Islet precursor cell (in vitro differentiated cells): ENCODE measurements at places on chromosomes 11 and 22.
A peak's percentile ranks its signal among the peaks of the same experiment; 100 is the strongest.

DNA sequence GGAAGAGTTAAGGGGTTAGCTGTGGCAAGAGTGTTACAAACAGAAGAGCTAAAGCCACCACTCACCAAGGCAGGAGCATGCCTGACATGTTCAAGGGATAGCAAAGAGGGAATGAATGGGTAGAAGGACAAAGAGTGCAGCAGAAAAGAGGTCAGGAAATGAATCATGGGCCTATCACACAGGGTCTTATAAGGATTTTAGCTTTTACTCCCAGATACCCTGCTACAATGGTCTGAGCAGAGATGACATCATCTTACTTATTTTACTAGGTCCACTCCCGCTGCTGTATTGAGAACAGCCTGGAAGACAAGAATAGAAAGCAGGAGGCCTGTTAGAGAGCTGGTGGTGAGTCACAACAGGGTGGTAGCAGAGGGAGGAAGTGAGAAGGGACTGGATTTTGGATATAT lies 9.8 kb downstream of the TRAF6 start:
- DNase-seq = peak; percentile 91

GRCh38 chr11:96197801-96198701 lies 144.9 kb downstream of the MAML2 start:
- DNase-seq = no peak

- DNase-seq = peak; percentile 99
These were observed 73.2 kb upstream of the BID start for GRCh38 chr22:17847360-17848078.

DNA sequence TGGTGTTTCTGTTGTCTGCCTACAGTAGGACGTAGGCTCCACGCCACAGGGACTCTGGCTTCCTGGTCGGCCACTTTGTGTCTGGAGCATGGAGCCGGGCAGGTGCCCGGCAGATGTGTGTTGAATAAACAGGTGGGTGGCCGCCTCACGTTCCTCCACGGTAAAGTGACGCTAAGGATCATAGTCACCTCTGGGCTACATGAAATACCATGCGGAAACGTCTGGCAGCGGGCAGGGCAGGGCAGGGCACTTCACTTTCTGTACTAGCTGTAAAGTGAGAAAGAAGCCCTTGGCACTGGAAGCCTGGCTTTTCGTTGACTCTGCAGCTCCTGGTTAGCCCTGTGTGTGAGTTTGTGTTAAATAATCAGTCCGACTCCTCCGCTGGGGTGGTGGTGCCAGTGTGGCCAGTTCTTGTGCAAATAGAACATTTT lies 52.4 kb downstream of the MCM5 start:
- DNase-seq = no peak

- DNase-seq = no peak
These were observed 12.9 kb downstream of the DTX4 start for GRCh38 chr11:59184691-59185339.

- no peak for DNase-seq
These were observed 138.2 kb downstream of the NECTIN1 start for GRCh38 chr11:119590651-119591351.

GRCh38 chr11:119676461-119677020 lies 52.5 kb downstream of the NECTIN1 start:
- DNase-seq = no peak

DNA sequence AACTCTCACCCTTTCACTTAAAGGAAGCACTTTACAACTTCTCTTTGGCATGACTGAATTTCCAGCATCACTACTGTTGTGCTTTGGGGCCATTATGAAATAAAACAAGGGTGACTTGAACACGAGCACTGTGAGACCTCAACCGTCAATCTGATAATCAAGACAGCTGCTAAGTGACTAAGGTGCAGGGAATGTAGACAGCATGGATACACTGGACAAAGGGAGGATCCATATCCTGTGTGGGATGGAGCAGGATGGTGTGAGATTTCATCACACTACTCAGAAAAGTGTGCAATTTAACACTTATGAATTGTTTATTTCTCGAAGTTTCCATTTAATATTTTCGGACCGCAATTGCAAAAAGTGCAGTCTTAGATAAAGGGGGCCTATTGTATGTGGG lies 16.1 kb upstream of the EXPH5 start:
- DNase-seq = peak; percentile 85

- DNase-seq = no peak
These were observed 14.9 kb downstream of the ADORA2A start for GRCh38 chr22:24442352-24442744.

- DNase-seq = peak; percentile 97
These were observed 700 bp upstream of the DEPDC5 start for GRCh38 chr22:31753005-31753633.

DNA sequence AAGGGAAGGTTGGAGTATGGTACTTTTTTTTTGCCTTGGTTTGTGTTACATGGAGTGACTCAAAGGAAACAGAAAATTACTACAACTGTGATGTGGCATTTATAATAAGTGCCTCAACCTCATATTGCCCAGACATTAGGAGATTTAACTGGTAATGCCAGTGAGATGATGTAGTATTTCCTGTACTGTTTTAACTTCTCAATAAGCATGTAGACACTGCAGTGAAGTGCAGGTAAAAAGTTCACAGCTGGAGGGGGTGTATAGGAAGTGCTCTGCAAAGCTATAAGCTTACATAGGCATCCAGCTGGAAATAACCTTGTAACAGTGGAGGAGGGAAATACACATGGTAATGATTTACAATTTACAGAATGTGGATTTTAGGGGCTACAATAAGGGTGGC lies 138.2 kb upstream of the MTMR2 start:
- no peak for DNase-seq

- DNase-seq = peak; percentile 45
These were observed 129.3 kb downstream of the BUD13 start for GRCh38 chr11:116643521-116643920.

- no peak for DNase-seq
These were observed 2.8 kb downstream of the PARVB start for GRCh38 chr22:44026630-44027511.

GRCh38 chr11:71355281-71355680 lies 92.9 kb downstream of the DHCR7 start:
- no peak for DNase-seq

GRCh38 chr11:133810766-133811165 lies 34.5 kb downstream of the SPATA19 start:
- no peak for DNase-seq

DNA sequence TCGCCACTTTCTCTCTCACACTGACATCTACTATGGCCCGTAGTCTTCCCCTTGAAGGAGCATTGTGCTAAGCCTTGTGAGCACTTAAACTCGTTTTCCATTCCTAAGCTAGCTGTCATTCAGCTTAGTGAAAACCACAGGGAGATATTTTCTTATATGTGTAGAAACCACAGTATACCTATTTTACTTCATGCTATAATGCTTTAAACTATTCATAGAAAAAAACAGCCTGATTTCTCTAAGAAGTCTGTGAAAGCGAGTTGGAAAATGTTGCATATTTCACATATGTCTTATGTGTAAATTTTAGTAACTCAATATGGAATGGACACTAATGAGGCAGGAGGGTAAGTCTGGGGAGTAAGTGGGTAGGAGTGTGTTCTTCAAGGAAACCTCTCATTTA lies 194.3 kb upstream of the CTSC start:
- no peak for DNase-seq

DNA sequence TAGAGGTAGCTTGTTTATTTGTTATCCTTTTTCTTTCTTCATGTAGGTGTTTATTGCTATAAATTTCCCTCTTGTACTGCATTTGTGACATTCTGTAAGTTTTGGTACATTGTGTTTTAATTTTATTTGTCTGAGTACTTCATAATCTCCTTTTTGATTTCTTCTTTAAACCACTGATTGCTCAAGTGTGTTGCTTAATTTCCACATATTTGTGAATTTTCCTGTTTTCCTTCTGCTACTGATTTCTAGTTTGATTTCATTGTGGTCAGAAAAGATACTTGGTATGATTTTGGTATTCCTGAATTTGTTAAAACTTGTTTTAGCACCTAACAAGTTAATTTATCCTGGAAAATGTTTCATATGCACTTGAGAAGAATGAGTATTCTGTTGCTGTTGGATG lies 15.1 kb downstream of the OR10V1 start:
- DNase-seq = no peak

DNA sequence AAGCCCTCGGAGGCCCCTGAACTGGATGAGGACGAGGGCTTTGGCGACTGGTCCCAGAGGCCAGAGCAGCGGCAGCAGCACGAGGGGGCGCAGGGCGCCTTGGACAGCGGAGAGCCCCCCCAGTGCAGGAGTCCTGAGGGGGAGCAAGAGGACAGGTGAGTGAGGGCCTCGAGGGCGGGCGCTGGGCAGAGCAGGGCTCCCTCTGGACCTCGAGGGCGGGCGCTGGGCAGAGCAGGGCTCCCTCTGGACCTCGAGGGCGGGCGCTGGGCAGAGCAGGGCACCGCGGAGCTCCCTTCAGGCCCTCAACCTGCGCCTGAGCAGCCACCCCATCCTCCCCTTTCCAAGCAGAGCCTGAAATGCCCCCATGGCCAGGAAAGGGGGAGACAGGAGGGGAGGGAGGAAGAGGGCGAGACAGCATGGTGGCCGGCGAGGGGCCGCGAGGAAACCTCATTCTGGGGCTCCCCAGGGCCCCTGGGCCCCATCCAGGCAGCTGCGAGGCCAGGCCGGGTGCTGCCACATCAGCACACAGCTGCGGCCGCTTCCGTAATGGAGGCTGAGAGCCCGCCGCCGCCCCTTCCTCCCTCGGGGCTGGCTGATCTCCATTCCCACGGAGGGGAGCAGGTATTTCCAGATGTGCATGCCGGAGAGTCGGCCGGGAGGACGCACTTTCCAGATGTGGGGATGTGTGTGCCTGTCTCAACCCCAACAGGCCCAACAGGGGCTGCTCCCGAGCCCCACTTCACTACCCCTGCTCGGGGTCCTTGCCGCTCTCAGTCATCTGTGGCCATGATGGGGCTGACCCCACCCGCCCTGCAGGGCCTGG lies 10.0 kb downstream of the PRR33 start:
- DNase-seq = no peak

DNA sequence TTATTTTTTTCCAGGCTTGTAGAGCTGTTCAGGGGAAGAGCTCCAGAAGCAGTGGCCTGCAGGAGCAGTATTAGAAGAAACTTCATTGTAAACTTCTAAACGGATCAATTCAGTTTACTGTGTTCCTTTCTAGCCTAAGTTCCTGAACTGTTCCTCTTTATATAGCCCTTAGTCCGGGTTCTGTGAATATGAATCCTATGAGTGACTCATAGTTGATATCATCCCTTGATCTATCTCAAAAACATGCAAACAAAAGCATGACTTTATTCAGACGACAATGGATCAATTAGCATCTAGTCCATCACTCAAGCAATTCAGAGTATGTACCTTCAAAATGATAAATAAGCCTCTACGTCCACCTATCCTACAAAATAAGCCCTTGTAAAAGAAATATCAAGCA lies at the start of gene MMP12:
MMP12 (minus strand) TSS at position 131 of the 400 bp plus-strand sequence; CDS start at position 86, 45 bp downstream.
- DNase-seq = no peak

- DNase-seq = no peak
These were observed 8.6 kb upstream of the POLDIP3 start for GRCh38 chr22:42623301-42623751.

DNA sequence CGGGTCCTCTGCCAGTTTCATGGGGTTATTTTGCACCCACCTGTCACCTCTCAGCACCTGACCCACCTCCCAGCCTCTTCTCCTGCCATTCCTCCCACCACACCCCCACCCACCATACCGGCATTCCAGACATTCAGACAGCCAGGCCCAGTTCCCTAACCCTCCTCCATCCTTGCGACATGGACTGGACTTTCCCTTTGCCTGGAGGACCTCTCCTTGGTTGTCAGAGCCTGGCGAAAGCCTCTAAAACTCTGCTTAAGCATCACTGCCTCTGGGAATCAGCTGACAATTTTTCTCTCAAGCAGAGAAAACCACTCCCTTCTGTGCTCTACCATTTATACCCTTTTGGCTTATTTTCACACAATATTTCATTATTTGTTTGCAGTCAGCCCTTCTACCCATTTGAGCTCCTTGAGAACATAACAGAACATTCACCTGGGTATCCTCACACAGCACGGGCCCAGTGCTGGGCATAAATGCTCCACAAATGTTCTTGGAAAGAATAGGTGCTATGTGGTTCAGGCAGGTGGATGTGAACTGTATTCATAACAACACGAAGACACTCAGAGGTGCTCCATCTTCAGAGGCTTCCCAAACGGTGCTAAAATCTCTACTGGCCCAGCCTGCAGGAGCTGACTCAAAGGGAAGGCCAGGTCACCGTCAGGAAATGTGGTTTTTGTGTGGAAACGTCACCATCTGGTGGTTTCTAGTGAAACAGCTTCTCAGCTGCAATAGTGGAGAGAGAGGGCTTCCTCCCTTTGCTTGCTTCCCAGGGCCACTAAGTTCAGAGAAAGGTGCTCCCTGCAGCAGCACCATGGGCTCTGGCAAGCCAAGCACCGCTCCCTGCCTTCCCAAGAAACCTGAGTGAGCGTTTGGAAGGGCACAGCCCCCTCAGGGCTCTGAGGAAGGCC lies 10.4 kb downstream of the SPATA19 start:
- DNase-seq = peak; percentile 86

DNA sequence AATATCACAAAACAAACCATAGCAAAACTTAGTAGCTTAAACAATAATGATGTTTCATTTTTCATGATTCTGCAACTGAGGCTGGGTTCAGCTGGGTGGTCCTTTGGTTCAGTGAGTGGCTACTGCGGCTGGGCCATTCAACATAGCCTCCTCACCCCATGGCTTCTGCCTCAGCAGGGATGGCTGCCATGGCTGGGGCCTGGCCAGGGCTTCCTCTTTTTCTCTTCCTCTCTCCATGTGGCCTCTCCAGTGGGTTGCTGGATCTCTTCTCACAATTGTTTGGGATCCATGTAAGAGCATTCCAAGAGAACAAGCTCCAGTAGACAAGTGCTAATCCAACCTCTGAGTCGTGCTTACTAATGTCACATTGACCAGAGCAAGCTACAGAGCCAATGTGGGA lies 248.6 kb upstream of the PLET1 start:
- no peak for DNase-seq

GRCh38 chr11:75051043-75051442 lies 45.6 kb downstream of the OR2AT4 start:
- no peak for DNase-seq

DNA sequence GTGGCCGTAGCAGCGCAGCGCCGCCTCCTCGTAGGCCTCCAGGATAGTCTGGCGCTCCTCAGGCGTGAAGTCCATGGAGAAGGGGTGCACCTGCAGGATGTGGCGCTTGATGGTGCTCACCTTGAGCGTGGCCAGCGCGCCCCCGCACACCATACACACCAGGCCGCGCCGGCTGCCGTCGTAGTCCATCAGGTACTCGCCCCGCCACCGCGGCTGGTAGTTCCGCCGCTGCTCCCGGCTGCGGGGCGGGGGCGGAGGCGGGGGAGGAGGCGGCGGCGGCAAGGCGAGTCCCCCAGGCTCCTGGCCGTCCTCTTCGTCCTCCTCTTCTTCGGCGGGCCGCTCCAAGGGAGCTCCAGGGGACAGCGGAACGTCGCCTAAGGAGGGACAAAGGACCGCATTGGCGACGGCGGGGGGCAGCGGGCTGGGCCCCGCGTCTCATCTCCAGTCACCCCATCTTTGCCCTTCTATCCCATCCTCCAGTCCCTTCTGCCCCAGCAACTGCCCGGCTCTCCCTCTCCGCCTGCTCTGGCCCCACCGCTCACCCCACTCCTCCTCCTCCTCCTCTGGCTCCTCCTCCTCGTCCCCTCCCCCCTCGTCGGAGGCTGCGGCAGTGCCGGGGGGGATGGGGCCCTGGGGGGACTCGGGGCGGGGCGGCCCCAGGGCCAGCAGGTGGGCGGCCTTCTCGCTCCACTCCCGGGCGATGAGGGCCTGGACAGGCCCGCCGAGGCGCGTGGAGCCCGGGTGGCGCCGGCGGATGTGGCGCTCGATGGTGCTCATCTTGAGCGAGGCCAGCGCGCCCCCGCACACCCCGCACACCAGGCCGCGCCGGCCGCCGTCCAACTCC lies 4.9 kb downstream of the ZFTA start:
- peak; percentile 73 for DNase-seq
